ENCODE measurements at places on chromosomes 13 and 19. TPM values are rescaled to one million over a fixed set of nuclear protein-coding genes. Genes with fewer than 3 reads are reported as not detected.

- H3K27ac ChIP-seq, result no peak overlapping the region
- H3K27me3 ChIP-seq, result no peaks in the 10 kb centered on the region
- H3K4me3 ChIP-seq, result no peak overlapping the region
- H3K36me3 ChIP-seq, result no peaks in the 10 kb centered on the region
These were observed 76.5 kb upstream of the KCTD15 start for GRCh38 chr19:33720155-33720493.

- no peak overlapping the region for H3K4me3 ChIP-seq
- no peaks in the 10 kb centered on the region for H3K4me1 ChIP-seq
- no peaks in the 10 kb centered on the region for H3K27me3 ChIP-seq
- no peak overlapping the region for H3K27ac ChIP-seq
- no peak for DNase-seq
These were observed 1405.0 kb downstream of the OLFM4 start for GRCh38 chr13:54433493-54434206.

GRCh38 chr13:44063881-44064280 is 184.2 kb downstream of the LACC1 start:
- H3K4me1 ChIP-seq, result peaks cover 7% of the 10 kb centered on the region
- no peak for DNase-seq
- H3K27ac ChIP-seq, result no peak overlapping the region
- no peaks in the 10 kb centered on the region for H3K27me3 ChIP-seq
- H3K36me3 ChIP-seq, result no peaks in the 10 kb centered on the region

DNA sequence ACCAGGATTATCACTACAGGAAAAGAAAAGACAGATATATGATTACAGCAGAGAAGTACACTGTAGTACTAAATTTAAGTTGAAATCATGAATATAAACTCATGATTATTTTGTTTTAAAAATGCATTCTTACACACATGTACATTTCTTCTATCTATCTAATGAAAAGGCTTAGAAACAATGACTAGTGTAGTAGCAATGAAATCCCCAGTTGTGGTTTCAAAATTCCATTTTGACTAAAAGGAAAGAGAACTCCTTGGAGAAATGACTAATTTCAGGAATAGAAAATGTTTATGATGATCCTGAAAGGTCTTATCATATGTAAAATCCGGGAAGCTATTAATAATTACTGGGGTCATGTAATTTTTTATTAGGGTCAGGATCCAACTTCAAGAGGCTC is 195.0 kb upstream of the STARD13 start:
- DNase-seq, result no peak
- no peaks in the 10 kb centered on the region for H3K36me3 ChIP-seq

GRCh38 chr13:21901811-21902708 is 231.2 kb downstream of the FGF9 start:
- no peak for DNase-seq
- H3K4me1 ChIP-seq, result peaks cover 4% of the 10 kb centered on the region
- H3K4me3 ChIP-seq, result no peak overlapping the region
- no peak overlapping the region for H3K27ac ChIP-seq

DNA sequence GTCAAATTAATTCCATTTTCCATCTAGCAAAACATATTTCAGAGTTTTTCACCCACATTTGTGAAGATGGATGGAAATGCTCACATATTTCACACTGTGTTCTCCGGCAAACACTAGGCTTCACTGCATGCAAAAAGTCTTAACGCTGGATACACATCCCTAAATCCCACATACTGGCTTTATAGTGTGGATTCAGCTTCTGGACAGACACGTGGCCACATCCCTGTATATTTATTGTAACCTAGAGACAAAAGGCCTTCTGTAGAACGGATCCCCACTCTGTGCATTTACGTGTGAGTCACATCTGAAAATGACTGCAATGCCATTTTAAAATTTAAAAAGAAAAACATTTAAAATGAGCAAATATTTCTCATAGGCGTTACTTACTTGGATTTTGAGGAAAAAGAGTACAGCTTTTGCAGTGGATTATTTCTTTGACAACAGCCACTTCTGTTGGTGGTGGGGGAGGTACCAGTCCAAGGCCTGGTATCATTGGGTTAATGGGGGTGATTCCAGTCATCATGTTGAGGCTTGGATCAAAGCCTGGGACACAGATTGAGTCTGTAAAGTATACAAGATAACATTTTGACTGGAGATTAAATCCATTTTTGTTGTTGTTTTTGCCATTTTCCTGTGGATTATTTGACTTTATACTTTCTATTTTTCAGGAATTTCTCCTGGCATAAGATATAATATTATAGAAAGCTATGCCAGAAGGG is 337.7 kb downstream of the DNAJC15 start:
- H3K36me3 ChIP-seq, result no peaks in the 10 kb centered on the region
- H3K4me1 ChIP-seq, result peaks cover 42% of the 10 kb centered on the region
- no peak overlapping the region for H3K4me3 ChIP-seq
- no peak overlapping the region for H3K27ac ChIP-seq
- DNase-seq, result no peak

- DNase-seq, result no peak
- H3K4me1 ChIP-seq, result no peaks in the 10 kb centered on the region
- no peak overlapping the region for H3K27ac ChIP-seq
These were observed 141.9 kb downstream of the SUCLA2 start for GRCh38 chr13:47859165-47859564.

Gene DMWD
- total RNA-seq, result 38.6 TPM

GRCh38 chr13:90622541-90622940 is 724.9 kb upstream of the MIR17HG start:
- H3K36me3 ChIP-seq, result no peaks in the 10 kb centered on the region
- H3K4me1 ChIP-seq, result no peaks in the 10 kb centered on the region
- DNase-seq, result no peak
- H3K27me3 ChIP-seq, result no peaks in the 10 kb centered on the region
- no peak overlapping the region for H3K27ac ChIP-seq

- no peak overlapping the region for H3K4me3 ChIP-seq
- no peaks in the 10 kb centered on the region for H3K4me1 ChIP-seq
- DNase-seq, result no peak
These were observed 353.2 kb downstream of the SPRY2 start for GRCh38 chr13:79987761-79988160.

DNA sequence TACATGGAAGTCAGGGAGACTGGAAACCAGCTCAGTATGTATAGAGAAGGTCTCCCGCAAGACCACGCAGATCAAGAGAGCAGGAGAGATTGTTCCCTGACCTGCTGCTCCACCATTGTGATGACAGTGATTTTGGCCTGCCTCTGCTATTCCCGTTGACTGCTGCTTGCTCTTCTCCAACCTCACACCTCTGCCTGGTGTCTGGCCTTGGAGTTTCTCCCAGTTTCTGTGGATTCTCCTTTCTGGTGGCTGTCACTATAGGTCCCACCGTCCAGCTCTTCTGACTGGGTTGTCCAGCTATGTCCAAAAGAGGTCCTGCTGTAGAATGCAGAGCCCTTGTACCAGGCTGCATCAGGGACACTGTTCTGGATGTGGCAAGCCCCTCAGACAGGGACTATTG is 171.7 kb downstream of the DNAJC15 start:
- H3K27me3 ChIP-seq, result no peaks in the 10 kb centered on the region
- H3K4me3 ChIP-seq, result no peak overlapping the region
- no peak for DNase-seq
- H3K36me3 ChIP-seq, result no peaks in the 10 kb centered on the region

DNA sequence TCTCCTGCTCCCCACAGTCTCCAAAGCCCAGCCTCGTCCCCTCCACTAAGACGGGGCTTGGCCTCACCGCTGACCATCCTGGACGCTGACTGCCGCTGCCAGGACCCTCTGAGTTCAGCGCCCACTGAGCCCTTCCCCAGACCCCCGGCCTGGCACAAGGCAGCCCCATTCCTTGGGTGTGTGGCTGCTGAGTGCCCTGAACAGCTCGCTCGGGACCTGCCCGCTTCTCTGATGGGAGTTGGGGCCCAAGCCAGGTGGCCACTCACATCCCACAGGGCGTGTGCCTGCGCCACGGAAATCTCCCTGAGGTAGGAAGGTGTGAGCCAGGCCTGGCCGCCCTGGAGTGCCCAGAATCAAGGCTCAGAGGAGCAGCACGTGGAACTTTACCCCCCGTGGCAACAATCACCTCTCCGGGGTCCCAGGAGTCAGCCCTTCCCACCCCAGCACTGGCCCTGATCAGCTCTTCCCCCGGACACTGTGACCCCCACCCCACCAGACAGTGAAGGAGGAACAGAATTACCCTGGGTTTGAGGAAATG is 20.8 kb downstream of the C13orf46 start:
- H3K4me1 ChIP-seq, result peaks cover 5% of the 10 kb centered on the region
- H3K36me3 ChIP-seq, result peaks cover 8% of the 10 kb centered on the region
- no peak overlapping the region for H3K4me3 ChIP-seq
- no peaks in the 10 kb centered on the region for H3K27me3 ChIP-seq

Gene CACNA1A
- total RNA-seq, result 0.33 TPM

DNA sequence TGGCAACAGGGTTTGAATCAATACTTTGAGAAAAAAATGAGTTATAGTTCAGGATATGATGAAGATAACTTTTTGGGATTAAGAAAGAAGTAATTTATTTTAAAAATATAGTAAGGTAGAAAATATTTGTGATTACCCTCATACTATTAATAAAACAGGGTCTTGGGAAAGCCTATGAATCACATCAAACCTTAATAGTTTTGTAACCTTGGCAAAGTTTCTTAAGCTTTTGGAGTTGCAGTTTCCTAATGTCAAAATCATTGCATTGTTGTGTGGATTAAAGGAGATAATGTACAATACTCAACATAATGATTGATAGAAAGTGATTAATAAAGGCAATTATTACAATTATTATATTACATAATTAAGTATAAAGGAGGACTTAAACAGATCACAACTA is 149.0 kb downstream of the LMO7 start:
- H3K36me3 ChIP-seq, result no peaks in the 10 kb centered on the region
- H3K27ac ChIP-seq, result peak overlapping the region; percentile 88
- peaks cover 57% of the 10 kb centered on the region for H3K4me1 ChIP-seq
- H3K4me3 ChIP-seq, result no peak overlapping the region
- DNase-seq, result no peak

DNA sequence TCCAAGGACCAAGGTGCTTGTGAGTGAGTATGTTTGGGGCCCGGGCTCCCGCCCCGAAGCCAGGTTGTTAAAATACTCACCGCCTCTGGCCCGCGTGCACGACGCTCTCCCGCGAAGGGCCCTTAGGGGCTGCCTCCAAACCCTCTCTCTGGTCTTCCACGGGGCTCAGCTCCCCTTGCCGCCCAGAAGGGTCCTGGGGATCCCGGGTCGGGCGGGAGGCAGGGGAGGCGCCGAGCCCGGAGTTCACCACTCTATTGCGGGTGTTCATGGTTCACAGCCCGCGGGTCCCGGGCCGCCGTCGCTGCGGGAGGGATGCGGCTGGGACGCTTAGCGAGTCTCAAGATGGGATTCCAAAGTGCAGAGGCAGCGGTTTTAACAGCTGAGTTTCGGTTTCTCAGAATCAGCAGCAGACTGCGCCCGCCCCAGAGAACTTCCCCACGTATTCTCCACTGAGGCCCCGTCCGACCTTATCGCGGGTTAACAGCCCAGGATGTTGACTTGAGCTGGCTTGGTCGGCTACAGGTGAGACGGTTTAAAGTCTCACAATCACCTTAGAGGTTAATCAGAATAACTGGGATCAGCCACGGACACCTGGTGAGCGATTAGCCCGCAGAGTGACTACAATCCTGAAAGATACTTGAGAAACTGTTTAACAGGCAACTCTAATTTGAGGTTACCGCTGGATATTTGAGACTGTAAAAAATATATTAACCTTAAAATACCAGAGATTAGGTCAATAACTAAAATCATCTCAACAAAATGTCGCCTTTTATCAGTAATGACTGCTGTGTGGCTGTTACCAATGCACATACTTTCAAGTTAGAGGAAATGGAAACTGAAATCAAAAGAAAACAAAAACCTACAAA is at the start of gene EPSTI1:
TSS of gene EPSTI1 (minus strand) at position 344 of the 866 bp plus-strand sequence. CDS start at position 268, 76 bp downstream.
- H3K4me1 ChIP-seq, result no peaks in the 10 kb centered on the region
- peak; percentile 24 for DNase-seq
- peak within 1 kb of the TSS; percentile 75 for H3K4me3 ChIP-seq
- H3K36me3 ChIP-seq, result no peaks in the 10 kb centered on the region
- peak within 1 kb of the TSS; percentile 46 for H3K27ac ChIP-seq
